IMR-90 (cell line): ENCODE measurements at places on chromosomes 4 and X. TPM values are rescaled to one million over a fixed set of nuclear protein-coding genes. Genes with fewer than 3 reads are reported as not detected.

The NAP1L2 gene
- under 0.01 TPM in 1 of 2 replicates, not detected in the other for total RNA-seq

The ZNF41 gene
- 7.8 and 8.1 TPM in 2 replicates for total RNA-seq

The KCND1 gene
- total RNA-seq, result 0.28 and 0.36 TPM in 2 replicates

The GLUD2 gene
- total RNA-seq, result 1.4 and 1.6 TPM in 2 replicates

The POU3F4 gene
- total RNA-seq, result not detected in 2 replicates

The PCDH11X gene
- under 0.01 TPM in 1 of 2 replicates, not detected in the other for total RNA-seq

The F8A2 gene
- total RNA-seq, result not detected in 2 replicates

The ACOT9 gene
- 47.3 and 63.6 TPM in 2 replicates for total RNA-seq

The YY2 gene
- 0.72 and 1.1 TPM in 2 replicates for total RNA-seq

The SH3D19 gene
- total RNA-seq, result 27.2 and 29.7 TPM in 2 replicates

The DCAF12L1 gene
- total RNA-seq, result not detected in 2 replicates

GRCh38 chr4:154471526-154472331 lies 19.9 kb downstream of the DCHS2 start:
- no peak for DNase-seq

DNA sequence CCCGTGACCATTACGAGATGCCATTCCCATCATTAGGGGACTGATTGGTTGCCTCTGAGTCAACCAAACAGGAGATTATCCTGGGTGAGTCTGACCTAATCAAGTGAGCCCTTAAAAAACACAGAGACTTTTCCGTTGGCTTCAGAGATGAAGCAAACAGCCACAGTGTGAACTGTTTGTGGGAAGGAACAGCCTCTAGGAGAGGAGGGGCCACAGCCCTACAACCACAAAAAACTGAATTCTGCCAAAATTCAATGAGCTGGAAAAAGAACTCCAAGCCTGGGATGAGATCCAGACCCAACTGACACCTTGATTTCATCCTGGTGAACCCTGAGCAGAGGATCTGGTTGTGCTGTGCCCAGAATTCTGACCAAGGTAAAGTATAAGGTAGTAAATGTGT lies 31.3 kb upstream of the TBL1X start:
- no peak for DNase-seq

DNA sequence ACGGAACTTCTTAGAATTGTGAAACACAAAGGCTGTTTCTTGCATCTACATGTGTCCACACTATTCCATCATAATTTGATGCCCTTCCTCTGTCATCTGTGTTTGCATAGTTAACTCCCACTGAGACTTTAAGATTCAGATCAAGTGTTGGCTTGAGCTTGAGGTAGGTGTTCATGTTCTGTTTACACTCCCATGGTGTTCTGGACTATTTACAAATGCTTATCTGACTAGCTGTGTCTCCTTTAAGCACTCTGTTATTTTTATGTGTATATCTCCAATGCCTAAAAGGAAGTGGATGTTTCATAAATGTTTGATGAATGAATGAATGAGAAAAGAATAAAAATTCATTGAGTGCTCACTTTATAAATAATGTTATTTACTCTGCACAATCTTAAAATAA lies 622.7 kb downstream of the RAB28 start:
- DNase-seq, result no peak

GRCh38 chr4:188372058-188372457 lies 232.8 kb downstream of the TRIML1 start:
- peak; percentile 73 for DNase-seq

GRCh38 chr4:181845617-181846016 lies 397.6 kb upstream of the TENM3 start:
- no peak for DNase-seq

- no peak for DNase-seq
Observed at GRCh38 chr4:142660728-142661127, 185.4 kb downstream of the INPP4B start.

GRCh38 chr4:28432348-28433025 lies 1571.8 kb downstream of the STIM2 start:
- DNase-seq, result no peak

- no peak for DNase-seq
Observed at GRCh38 chr4:169885893-169886292, 128.1 kb upstream of the HPF1 start.

DNA sequence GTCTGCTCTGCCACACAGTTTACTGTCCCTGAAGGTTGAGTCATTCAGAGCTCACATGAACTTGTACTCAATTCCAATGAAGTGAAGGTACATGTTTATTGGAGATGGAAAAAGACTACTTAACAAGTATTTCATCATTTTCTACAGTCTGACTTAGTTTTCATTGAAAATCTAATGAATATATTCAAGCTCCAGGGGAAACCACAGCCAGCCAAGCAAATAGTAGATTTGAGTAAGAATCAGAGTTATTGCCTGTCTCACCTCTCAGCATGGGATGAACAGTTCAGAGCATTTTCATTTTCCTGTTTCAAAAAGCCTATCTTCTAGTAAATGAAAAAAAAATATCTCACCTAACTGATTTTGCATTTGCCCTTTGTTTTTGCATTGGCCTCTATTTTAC lies 1249.4 kb upstream of the DIAPH2 start:
- DNase-seq, result no peak

DNA sequence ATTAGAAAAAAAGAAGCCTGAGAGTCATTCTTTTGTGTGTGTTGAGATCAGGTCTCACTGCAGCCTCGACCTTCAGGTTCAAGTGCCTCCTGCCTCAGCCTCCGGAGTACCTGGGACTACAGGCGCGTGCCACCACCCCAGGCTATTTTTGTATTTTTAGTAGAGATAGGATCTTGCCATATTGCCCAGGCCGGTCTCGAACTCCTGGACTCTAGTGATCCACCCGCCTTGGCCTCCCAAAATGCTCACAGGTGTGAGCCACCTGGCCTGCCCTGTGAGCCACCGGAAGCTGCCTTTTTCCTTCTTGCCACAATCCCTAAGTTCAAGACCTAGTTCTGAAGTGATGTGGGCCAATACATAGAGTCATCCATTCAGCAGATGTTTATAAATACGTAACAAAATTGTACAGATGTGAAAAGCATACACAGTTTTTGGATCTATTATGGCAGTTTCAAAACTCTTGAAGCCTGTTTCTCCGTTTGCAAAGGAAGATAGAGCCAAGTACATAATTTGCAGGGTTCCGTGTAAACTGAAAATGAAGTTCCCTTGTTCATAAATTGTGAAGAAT lies 536 bp upstream of the CTSO start:
- DNase-seq, result no peak

DNA sequence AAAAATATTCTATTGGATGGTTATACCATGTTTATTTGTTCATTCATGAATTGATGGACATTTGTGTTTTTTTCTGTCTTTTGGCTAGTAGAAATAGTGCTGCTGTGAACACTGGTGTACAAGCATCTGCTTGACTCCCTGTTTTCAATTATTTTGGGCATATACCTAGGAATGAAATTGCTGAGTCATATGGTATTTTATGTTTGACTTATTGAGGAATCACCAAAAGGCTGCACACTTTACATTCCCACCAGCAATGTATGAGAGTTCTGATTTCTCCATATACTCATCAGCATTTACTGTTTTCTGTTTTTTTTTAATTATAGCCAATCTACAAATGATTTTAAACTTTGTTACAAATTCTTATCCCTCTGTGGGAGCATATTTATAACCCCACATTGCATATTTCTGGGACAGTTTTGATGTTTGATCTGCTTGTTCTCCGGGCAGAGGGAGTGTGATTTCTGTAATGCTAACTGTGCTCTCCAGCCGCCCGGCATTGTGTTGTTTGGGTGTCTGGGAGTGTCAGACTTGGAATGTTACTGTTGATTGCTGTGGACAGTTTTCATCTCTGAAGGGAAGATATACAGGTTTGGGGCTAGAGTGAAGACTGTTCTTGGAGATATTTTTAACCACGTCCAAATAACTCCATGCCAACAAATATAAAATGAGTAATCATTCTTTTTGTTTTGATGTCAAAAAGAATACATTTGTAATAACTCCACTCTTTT lies 60.5 kb upstream of the PGRMC2 start:
- peak; percentile 51 for DNase-seq

- DNase-seq, result peak; percentile 74
Observed at GRCh38 chr4:3257556-3258482, 8.9 kb downstream of the MSANTD1 start.

DNA sequence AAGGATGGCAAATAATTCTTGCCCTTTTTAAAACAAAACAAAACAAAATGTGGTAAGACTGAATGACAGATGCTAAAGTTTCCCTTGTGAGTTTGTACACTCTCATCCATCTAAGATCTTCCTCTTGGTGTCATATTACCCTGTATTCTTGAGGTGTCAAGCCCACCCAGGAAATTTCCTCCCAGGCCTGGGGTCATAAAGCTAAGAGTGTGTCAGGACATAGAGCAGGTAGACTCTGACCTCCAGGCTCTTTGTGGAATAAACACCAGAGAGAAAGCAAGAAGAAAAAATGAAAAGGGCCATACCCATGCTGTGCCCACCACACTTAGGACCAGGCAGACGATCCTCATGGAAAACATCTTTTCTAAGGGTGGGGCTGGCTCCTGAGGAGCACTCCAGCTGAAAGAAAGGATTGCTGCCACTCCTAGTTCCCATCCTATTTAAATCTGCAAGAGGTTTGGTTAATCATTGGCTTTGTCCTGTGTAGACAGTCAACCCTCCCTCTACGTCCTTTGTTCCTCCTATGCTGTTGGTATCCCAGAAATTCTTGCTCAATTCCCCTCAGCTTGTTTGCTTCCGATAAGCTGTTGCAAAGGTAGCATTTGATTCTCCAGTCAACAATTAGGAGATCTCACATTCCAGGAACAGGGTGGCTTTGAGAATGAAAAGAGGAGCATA lies at the start of gene FGA:
Gene FGA, minus strand, starts transcription at position 414 of the 678 bp plus-strand sequence. Its CDS starts 55 bp downstream, at position 359.
- DNase-seq, result no peak

DNA sequence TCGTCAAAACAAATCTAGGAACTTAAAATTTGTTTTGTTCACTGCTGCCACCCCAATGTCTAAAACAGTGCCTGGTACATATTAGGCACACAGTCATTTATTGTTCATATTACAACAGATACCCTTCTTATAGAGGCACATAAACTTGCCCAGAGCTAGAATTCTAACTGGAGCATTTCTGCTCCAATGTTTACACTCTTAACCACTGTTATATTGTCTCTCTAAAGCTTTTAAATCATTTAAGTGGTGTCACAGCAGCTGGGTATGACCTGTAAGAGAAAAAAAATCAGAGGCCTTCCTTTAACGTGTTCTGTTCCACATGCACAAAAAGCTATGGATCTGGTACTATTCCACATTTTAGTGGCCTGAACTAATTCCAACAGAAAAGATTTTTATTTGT lies 3.0 kb downstream of the UBE2D3 start:
- peak; percentile 15 for DNase-seq

DNA sequence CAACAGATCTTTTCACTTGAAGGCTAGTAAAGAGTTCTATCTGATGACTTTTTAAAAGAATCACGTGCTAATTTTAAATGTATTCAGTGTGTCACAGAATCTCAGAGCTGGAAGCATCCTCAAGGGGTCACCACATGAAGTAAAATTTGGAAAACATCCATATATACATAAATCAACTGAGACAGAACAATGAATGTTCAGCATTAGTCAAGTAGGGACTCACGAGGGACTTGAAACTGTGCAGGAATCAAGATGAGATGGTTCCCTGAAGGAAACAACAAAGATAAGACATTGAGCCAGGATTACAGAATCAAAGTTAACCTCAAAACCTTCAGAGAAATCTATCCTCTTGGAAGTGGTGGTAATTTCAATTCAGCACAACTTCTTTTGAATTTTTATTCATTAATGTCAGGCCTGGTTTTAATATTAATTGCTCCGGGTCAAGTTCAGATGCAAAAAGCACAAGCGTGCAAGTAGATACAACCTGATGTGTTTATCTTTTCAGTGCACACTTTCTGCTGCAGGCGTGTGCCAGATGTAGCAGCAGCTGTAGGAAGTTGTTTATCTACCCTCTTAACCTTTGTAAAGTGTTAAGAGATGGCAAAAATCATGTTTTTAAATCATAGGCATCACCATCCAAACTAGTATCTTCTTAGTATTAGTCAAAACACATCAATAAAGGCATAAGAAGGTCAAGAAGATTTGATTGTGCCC lies 87.7 kb upstream of the SRD5A3 start:
- DNase-seq, result no peak

GRCh38 chr4:82780170-82780751 lies 18.3 kb downstream of the SCD5 start:
- no peak for DNase-seq
